ENCODE measurements at places on chromosomes 1 and 21. TPM values are rescaled to one million over a fixed set of nuclear protein-coding genes. Genes with fewer than 3 reads are reported as not detected.

MX2 gene
- 4.2 TPM for total RNA-seq

GRCh38 chr1:36175137-36176095 is 19.5 kb downstream of the MAP7D1 start:
- ATAC-seq: no peak

DNA sequence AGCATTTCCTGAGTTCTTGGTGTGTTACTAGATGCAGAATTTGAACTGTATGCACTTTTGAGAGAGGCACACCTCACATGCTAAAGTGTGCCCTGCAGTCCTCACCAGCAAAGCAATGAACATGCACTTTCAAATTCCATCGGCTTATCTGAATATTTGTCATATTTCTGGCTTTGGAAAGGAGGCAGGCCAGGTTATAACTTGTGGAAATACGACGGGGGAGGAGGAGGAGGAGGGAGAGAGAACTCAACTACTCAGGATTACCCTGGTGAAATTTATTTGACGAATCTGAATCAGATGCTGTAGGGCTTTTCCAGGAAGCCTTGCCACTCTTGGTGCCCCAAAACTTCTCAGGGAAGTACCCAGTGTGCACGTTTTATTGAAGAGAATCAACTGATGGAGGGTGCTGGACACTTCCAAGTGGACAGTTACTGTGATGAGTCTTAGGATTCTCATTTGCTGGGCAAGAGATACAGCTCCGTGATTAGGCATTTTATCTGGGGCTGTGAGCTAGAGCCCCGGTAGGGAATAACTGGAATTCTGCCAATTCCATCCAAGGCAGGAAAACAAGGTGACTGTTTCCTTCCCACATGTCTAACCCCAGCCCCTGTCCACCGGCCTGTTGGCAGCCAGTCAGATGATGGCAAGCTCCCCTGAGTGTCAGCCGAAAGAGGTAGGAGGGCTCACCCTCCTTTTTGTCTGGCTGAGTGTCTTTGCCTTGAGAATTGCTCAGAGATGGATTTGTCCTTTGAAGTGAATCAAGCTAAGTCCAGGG is 3.8 kb downstream of the PDPN start:
- ATAC-seq: peak; percentile 57

IGSF8 gene
- total RNA-seq: 13.7 TPM

GRCh38 chr21:31045841-31046240 is 7.6 kb upstream of the KRTAP19-8 start:
- ATAC-seq: no peak

HSF2BP gene
- 0.92 TPM for total RNA-seq

- peak; percentile 70 for ATAC-seq
Measured at GRCh38 chr1:46043458-46044017, 88.9 kb downstream of the PIK3R3 start.

- no peak for ATAC-seq
Measured at GRCh38 chr1:101158424-101158823, 78.4 kb upstream of the S1PR1 start.

OR2G2 gene
- not detected for total RNA-seq

GRCh38 chr1:220717800-220718640 is 27.9 kb downstream of the C1orf115 start:
- no peak for ATAC-seq

RAP1GAP gene
- total RNA-seq: 3.0 TPM

MFAP2 gene
- 5.3 TPM for total RNA-seq
